ENCODE measurements at places on chromosomes 11 and 22.

- DNase-seq = no peak
Observed at GRCh38 chr11:118652681-118653181, 26.7 kb downstream of the TREH start.

DNA sequence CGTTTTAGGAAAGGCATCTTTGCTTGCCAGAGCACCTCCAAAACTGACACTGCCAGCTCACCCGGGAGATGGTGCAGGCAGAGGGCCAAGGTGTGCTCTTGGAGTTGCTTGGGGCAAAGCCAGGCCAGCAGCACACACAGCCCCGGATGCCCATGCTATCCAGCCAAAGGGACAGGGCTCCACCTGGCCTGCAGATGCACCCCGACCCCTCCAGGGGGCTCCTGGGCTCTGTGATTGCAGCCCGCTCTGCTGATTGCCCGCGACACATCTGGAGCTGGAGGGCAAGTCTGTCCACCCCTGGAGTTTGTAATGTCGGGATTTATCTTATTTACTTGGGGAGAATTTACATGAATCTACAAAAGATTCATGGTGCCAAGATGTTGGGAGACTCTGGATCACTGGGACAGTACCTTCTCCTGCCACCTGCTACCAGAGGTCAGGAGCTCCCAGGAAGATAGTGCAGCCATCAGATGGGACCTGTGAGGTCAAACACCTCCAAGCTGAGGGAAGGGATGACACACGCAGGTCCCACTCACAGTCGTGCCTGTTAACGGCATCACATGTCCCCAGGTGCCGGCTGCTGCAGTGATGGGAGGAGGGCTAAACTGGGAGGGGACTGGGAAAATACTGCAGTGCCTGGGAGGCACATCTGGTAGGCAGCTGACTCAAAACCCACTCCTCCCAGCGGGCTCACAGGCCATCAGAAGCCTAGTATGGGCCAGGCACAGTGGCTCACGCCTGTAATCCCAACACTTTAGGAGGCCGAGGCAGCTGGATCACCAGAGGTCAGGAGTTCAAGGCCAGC lies 17.2 kb downstream of the CBX7 start:
- DNase-seq = peak; percentile 47

GRCh38 chr22:24875862-24876506 lies 70.0 kb downstream of the SGSM1 start:
- DNase-seq = peak; percentile 34

- no peak for DNase-seq
Observed at GRCh38 chr11:8390851-8391612, 127.4 kb upstream of the LMO1 start.

DNA sequence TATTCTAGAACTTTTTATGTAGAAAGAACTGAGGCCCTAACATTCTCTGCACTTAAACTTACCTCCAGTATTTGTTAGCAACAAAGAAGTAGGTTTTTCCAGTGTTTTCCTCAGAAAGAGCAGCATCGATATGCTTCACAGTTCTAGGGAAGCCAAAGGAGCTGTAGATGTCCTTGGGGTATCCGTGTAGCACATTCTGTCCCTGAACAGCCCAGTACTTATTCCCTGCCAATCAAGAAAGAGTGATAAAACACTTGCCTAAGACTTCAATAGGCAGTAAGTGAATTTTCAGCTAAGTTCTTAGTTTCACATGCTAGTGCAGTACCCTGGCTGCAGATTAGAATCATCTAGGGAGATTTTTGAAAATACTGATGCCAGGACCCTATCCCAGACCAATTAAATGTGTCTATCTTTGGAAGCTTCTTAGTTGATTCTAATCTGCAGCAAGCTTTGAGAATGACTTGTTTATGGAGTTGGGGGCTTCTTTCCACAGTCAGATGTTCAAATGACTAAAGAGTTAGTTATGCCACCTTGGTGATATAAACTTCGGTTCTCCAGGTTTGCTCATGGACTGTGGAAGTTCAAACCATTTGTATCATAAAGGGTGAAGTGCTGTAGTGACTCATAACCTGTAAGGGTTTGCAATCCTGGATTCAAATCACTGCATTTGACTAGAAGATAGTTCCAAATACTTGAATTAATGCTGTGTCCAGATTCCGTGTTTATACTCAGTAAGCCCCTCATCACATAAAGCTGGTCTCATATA lies 6.5 kb downstream of the MMP1 start:
- peak; percentile 19 for DNase-seq

- peak; percentile 68 for DNase-seq
Observed at GRCh38 chr11:126561327-126561893, 205.9 kb downstream of the ST3GAL4 start.

GRCh38 chr22:44758344-44758973 lies 6.1 kb downstream of the ARHGAP8 start:
- DNase-seq = no peak

DNA sequence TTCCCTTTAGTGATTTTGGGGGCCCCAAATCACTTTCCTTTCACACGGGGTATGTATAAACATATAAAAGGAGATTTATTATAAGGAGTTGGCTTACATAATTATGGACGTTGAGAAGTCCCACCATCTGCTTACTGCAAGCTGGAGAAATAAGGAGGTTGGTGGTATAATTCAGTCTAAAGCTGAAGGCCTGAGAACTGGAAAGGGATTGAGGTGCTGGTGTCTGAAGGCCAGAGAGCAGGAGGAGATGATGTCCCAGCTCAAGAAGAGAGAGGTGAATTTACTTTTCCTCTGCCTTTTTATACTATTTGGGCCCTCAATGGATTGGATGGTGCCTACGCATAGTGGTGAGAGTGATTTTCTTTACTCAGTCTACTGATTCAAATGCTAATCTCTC lies 1.3 kb upstream of the ZNF202 start:
- no peak for DNase-seq

- no peak for DNase-seq
Observed at GRCh38 chr22:31932863-31933262, 11.5 kb upstream of the YWHAH start.

- no peak for DNase-seq
Observed at GRCh38 chr11:94635072-94635471, 67.9 kb downstream of the PIWIL4 start.

DNA sequence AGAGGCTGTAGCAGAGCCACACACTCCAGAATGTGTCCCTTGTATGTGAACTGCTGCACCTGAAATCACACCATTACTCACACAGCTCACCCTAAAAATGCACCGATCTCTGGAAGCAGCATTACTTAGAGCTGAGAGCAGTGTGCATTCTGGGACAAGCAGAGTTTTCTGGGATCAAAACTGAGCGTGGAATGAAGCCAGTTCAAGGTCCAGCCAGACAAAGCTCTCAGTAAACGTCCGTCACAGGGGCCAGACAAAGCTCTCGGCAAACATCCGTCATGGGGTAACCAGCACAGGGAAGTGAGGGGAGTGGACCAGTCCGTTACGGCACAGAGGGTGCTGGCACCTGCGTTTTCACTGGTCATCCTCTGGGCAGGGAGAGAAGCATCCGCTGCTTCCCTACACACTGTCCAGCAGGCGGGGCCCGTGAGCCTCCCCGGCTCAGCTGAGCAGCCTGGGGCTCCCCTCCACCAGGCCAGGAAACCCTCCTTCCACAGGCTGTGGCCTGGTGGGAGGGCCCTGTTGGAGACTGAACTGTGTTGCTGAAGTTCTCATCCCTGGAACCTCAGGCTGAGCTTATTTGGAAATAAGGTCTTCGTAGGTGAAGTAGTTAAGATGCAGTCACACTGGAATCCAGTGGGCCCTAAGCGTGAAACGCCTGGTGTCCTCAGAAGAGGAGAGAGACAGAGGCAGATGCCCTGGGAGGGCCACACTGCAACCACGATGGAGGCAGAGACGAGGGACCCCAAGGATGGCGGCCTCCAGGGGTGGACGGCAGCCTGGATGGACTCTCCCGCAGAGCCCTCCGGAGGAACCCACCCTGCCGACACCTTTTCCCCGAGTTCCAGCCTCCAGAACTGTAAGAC lies 883.9 kb downstream of the BRD1 start:
- peak; percentile 40 for DNase-seq

DNA sequence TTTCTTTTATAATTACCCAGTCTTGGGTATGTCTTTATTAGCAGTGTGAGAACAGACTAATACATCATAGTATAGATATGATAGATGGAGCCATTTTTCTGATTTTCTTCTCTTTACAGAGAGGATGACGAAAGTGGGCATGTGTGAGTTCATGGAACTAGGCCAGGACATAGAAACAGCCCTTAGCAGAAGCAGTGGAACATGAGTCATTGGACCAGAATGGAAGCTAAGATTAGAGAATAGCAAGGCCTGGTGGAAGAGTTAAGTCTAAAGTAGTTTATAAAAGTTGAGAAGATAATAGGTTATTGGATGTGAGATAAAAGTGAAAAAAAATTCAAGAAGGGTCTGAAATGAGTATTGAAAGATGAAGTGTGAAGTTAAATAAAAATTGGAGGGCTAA lies 97.0 kb upstream of the MPPED2 start:
- DNase-seq = peak; percentile 2

DNA sequence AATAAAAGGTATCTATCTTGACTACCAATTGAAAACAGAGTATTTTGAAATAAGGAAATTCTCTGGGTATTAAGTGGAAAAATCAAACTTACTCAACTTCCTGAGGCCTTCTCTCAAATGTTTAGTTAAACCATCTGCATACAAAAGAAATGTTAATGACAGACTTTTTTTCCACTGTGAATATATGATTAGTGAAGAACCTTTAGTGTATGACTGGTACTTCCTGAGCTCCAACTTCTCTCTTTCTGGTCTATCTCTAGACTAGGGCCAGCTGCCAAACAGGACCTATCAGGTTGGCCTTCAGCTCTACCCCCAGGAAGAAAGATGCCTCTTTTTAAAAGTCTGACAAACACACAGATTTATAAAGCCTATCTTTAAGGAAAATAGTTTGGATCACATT lies 68.8 kb upstream of the SCUBE2 start:
- no peak for DNase-seq

- no peak for DNase-seq
Observed at GRCh38 chr11:102654761-102655160, 29.6 kb upstream of the MMP20 start.

DNA sequence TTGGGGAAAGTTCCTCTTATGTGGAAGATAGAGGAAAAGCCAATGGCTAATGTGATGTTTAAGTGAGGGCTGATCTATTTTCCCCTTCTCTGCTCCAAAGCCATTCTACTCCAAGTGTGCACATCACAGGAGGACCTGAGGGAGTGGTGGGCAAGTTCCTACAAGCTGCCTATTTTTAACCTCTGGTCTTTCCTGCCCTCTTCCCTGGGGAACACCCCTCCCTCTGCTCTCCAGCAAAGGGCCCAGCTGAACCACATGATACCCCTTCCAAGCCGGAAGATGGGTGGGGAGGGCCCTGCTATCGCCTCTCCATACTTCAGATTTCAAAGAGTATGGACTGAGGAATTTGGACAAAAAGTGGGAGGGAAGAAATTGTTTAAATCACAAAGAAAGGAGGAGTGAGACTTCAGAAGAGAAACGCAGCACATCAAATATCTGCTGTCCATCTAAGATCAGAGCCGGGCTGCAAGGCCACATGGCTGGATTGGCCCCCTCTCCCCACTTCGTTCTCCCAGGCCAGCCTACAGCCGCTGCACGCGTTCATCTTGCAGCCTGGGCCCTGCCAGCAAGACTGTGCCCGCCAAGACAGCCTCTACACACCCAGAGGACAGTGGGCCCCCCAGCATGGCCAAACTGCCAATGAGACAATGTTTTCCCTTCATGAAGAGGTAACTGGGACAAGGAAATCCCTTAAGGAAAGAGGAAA lies 77.5 kb downstream of the MICAL3 start:
- DNase-seq = no peak

- DNase-seq = no peak
Observed at GRCh38 chr11:130051082-130051481, 18.6 kb upstream of the APLP2 start.

- DNase-seq = no peak
Observed at GRCh38 chr22:30941363-30941740, 27.2 kb downstream of the MORC2 start.

GRCh38 chr11:94007906-94008305 lies 13.2 kb upstream of the HEPHL1 start:
- no peak for DNase-seq

- no peak for DNase-seq
Observed at GRCh38 chr11:12567746-12568460, 106.3 kb upstream of the TEAD1 start.

- DNase-seq = no peak
Observed at GRCh38 chr11:6818967-6819366, 19.5 kb upstream of the OR6A2 start.

GRCh38 chr22:45693835-45694234 lies 22.2 kb downstream of the ATXN10 start:
- no peak for DNase-seq

DNA sequence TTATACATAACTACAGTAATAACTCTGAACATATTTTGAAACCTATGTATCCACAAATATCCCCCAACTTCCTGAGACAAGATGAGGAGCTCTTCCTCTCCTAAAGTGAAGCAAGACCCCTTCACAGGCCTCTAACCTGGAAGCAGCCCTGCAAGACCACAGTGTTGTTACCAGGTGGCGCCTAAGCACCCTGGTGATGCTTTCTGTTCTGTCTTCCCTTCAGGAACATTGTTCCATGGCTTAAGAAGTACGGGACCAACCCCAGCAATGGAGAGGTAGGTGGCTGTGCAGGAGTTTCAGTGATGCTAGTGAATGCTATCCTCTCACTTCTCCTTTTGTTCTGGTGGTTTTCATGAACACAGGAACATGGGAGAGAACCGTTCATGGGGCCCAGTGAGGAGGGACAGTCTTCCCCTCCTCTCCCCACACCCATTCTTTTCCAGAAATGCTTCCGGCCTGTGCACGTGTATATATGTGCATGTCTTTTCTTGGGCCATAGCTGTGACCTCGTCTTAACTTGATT lies 6.4 kb downstream of the PPIL2 start:
- DNase-seq = no peak

DNA sequence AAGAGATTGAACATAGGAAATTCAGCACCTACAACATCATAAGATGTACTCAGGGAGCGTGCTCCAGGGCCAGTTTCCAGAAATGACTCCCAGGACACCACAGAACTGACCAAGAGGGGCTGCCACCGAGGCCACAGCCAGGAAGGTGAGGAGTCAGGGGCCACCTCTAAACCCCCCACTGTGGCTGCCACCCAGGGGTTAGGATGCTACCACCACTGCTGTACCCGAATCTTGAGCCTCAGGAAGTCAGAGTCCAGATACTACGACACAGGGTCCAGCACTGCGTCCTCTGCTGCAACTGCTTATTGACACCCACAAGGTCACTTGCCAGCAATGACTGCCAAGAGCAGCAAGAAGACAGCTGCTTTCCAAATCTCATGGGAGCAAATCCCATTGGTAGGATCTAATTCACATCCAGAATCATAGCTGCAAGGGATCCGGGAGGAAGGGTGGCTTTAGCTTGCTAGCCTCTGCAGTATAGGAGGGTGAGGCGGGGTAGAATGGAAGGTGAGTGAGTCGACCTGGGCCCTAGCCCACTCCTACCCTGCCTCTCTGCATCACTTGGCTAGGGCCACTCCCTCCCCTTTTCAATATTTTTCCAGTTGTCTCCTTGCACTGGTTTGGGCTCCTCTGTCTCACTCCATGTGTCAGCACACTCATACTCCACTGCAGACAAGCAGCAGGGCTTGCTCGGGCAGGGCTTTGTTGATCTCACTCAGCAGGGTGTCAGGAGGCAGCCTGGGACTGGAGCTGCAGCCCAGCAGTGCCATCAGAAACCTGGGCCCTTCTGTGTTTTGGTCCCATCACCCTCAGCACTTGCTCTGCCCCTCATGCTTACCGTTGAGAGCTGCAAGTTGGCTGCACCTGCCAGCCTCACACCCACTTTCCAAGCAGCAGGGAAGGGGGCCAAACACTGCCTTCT lies 18.1 kb upstream of the CYTH4 start:
- DNase-seq = no peak

Measured in RKO (cell line).